Fibroblast of gingiva (primary cell): ENCODE measurements at places on chromosomes 6 and 20.

DNA sequence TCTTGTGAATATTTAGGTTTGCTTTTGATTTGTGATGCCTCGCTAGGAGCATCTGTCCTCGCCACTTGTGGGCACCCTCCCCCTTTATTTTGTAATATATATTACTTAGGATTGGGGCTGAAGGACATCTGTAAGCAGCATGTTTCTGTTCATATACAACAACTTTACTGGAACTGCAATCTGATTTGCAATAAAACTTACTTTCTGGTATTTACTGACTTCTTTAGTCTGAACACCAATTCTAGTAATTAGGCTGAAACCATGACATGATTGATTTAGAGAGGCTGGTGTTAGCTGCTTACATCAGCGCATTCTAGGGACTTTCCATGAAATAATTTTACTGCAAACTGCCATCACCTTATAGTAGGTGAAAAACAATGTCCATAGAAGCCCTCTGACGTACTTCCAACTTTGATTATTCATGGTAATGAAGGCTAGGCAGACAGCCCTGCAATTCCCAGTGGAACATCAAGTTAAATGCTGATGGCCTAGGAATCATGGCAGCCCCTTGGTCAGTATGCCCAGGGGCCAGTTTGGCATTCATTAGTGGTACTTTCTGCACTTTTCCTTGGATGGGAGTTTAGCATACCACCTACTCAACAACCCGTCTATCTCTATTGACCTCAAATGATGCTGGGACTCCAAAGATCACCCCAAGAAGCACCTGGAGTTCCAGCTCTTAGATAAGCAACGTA lies 132.9 kb upstream of the MCHR2 start:
- DNase-seq, result no peak

- no peak for DNase-seq
These were observed 15.6 kb upstream of the ZFP64 start for GRCh38 chr20:52207020-52207810.

DNA sequence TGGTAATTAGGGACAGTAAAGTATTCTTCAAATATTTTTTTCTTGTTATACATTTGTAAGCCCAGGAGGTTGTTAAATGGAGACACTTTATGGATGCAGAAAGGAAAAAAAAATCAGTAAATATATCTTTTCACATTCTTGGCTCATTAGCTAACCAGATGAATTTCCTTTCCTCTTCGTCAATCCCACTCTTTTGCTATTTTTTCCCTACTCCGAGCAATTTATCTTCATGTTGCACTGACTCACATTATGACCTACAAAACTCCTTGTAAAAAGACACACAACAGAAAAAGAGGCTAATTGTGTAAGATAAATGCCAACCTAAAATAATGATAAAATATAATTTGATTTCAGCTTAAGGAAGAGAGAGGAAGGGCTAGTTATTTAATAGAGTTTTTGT lies 472.9 kb upstream of the ZNF337 start:
- DNase-seq, result no peak

DNA sequence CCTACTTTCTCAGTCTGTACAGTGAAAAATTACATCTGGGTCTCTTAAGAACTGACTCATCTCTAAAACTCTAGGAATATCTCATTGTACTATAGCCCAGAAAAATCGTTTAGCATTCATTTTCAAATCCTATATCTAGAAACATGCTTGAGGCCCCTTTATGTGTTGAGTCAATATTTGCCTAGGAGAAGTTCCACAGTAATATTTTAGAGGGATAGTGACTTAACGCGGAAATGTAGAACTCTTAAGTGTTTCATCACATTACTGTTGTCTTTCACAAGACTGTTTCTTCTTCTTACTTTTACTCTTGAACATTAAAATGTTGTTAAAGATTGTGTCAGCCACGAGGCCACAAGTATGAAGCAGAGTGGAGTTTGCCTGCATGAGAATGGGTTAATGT lies 23.0 kb upstream of the MYLIP start:
- DNase-seq, result peak; percentile 13

GRCh38 chr6:106244931-106245330 lies 80.6 kb downstream of the ATG5 start:
- DNase-seq, result no peak

DNA sequence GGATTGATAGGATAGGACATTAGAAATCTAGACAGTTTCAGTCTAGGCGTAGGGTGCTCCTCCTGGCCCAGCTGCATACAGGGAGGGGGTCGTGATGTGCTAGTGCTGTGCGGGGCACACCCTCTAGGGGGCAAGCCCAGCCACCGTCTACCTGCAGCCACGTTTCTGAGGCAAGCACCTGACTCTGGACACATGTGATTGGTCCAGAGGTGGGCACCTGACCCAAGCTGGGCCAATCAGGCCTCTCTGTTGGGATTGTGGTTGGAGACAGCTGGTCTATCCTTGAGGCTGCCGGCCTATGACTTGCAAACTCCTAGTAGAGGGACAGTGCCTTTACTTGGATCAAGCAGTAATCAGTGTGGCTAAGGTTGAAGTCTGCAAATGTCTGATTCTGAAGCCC lies 317.1 kb downstream of the BMP7 start:
- DNase-seq, result no peak

GRCh38 chr6:108953681-108954080 lies 105.5 kb downstream of the ARMC2 start:
- peak; percentile 56 for DNase-seq

GRCh38 chr20:59645761-59646171 lies 41.4 kb downstream of the PHACTR3 start:
- no peak for DNase-seq

GRCh38 chr6:125310994-125311649 lies 9.4 kb upstream of the HDDC2 start:
- DNase-seq, result peak; percentile 52

GRCh38 chr6:30721198-30722024 lies 1.3 kb downstream of the TUBB start:
- DNase-seq, result peak; percentile 89

DNA sequence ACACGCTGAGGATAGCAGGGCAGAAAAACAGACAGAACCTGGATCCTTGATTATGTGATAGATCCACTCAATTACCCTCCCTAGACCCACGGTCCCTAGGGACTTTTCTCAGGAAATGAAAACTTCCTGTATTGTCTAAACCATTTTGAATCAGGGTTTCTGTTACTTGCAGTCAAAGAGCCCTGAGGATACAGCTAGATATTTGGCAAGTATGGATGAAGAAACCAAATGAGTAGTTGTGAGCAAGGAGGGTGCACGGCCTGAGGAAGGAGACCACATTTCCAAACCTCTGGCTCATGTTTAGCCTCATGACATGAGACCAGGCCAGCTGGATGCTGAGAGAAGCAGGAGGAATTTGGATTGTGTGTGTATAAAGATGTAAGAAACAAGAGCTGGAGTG lies 91.6 kb downstream of the MRPL14 start:
- DNase-seq, result peak; percentile 81

DNA sequence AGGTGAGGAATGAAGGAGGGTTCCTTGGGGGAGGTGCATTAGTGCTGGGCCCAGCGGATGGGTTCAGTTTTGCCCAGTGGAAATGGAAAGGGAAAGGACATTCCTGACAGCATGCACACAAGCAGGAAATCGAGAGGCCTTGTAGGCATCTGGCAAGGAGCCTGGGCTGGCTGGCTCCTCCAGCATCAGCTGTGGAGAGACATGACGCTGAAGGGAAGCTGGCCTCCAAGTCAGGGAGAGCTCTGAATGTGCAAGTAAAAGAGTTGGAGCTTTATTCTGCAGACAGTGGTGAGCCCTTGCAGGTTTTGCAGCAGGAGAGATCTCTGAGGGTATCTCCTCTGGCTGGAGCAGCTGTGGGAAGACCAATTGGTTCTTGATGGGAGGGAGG lies 154.3 kb downstream of the MRPL14 start:
- DNase-seq, result peak; percentile 95

GRCh38 chr20:63822276-63822696 lies 8.8 kb downstream of the ZBTB46 start:
- no peak for DNase-seq

- no peak for DNase-seq
These were observed 15.8 kb upstream of the TASP1 start for GRCh38 chr20:13654463-13655023.

DNA sequence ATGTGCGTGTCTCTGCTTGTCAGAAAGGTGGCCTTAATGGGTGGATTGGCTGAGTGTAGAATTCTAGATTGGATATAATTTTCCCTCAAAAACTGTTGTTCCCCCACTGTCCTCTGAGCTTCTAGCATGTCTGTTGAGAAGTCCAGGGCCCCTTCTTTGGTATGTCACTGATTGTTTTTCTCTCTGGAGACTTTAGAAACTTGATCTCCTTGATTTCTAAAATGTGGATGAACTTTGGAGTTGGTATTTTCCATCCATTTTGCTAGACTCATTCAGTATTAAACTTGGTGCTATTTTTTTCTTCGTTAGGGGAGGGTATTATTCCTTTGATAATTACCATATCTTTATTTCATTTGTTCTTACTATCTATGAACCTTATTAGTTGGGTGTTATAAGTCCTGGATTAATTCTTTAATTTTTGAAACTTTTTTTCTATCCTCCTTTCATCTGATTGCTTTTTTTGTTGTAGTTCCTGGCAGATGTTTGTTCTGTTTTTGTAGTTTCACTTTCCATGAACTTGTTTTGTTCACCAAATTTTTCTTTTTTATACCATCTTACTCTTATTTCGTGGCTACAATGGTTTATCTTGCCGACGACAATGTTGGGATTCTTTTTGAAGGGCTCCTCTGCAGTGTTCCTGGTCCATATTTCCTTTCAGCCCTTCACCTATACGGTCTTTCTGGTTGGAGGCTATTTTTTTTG lies 68.4 kb downstream of the ARID1B start:
- no peak for DNase-seq

DNA sequence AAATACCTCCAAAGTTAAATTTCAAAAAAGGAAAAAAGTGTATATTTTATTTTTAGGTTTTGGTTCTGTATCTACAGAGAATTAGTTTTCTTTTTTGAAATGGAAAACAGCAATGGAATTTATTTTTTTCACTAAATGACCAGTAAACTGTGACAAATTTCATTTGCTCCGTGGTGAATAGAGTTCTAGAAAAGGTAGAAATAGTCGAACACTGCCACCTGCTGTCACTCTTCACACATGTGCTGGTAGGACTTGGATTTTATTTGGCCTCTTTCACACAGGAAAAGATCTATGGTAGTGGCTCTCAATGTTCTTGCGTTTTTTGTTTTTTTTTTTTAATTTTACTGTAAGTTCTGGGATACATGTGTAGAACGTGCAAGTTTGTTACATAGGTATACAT lies 312.5 kb downstream of the EYA4 start:
- peak; percentile 54 for DNase-seq

GRCh38 chr20:19566226-19566945 lies 191.7 kb upstream of the RIN2 start:
- no peak for DNase-seq

GRCh38 chr6:42009844-42010184 lies 40.5 kb upstream of the TAF8 start:
- no peak for DNase-seq

DNA sequence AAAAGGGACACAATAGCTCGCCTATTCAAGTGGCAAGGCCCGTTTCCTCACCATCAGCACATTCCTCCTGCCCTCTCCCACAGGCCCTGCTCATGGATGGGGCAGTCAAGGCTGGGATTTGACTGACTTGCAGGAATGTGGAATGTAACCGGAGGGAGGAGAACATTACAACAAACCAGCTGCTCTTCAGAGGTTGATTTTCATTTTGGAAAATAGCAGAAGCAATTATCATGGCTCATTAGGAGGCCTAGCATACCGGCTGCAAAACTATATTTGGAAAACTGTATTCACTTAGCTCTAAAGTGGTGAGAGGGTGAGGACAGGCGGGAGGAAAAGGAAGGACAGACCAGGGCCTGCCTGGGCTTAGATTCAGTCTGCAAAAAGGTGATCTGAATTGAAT lies 283.7 kb downstream of the CD83 start:
- no peak for DNase-seq

DNA sequence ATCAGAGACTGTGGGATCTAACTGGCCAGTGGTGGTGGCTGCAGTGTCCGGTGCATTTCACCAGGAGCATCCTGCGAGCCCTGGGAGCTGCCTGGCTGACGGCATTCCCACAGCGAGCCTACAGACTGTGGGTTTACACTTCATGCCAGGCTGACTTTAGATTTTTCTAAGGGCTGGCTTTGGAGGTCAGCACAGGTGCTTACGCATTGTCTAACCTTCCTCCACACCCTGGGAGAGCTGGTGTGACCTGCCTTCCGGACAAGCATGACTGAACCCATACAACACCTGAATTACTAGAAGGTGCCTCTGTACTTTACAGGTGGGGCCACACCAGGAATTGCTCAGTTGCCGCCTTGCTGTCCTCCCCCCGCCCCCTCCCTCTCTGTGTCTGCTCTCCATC lies 96.2 kb downstream of the RREB1 start:
- DNase-seq, result no peak

DNA sequence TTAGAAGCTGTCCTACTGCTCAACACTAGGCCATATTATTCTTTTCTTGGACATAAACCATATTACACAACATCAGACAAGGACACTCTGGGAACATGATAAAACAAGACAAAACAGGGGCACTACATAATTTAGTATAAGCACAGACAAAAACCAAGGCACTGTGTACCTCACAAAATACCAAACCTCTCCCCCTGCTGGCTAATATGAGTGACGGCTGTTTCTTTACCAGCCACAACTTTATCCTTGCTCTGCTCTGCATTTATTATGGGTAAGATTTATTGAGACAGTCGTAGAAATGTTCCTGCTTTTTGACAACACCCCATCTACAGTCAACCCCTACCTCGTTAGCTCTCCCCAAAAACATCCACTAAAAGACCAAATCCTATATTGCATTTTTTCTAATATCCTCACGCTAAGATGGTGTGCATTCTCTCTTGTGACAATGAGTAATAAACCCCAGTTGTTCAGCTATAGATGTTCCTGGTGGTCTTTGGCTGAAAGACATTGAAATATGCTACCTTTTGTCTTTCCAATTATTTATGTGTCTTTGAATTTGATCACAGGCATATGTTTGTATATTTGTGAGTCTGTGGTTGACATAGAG lies 23.8 kb upstream of the POLR1H start:
- DNase-seq, result peak; percentile 43

DNA sequence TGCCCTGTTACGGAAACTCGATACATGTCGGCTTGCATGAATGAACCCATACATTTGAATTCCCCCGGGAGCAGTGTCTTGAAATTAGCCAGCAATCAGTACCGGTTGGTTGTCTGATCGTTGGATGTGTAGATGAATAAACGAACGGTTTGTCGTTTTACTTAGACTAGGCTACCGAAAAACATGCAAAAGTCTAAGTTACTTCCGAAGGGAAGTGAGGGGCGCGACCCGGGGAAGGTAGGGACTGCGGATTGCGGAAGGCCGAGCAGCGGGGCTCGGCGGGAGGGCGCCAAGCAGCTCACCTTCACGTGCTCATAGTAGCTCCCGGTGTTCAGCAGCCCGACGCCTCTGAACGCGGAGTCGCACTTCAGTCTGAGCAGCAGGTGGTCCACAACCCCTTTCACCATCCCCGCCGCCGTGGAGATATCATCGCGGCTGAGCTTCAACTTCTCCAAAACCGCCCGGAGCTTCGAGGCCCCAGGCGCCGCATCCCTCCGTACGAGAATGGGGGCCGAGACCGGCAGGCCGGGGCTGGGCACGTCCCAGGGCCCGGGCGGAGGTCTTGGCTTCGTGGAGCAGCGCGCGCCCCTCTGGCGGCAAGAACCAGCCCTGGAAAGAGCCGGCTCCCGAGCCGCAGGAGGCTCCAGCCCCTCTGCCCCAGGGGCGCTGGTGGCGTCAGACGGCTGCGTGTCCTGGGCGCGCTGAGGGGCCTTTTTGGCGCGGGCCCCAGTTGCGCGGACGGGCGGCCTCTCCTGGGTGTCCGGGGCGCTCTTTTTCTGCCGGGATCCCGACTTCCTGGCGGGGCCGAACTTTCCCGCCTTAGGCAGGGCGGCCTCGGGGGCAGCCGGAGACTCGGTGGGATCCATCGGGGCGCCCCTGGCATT lies 632 bp downstream of the CGAS start:
- peak; percentile 41 for DNase-seq
